ENCODE measurements at places on chromosomes 7 and 10. TPM values are rescaled to one million over a fixed set of nuclear protein-coding genes. Genes with fewer than 3 reads are reported as not detected.

SPDYE3 gene
- total RNA-seq, result not detected

- H3K4me3 ChIP-seq, result no peak overlapping the region
- peaks cover 2% of the 10 kb centered on the region for H3K27me3 ChIP-seq
- no peak overlapping the region for H3K27ac ChIP-seq
Observed at GRCh38 chr7:29975561-29975960, 14.0 kb downstream of the SCRN1 start.

- no peak for DNase-seq
- no peak overlapping the region for H3K4me3 ChIP-seq
- no peaks in the 10 kb centered on the region for H3K27me3 ChIP-seq
- peaks cover 13% of the 10 kb centered on the region for H3K4me1 ChIP-seq
- no peak overlapping the region for H3K27ac ChIP-seq
- H3K36me3 ChIP-seq, result peaks cover 35% of the 10 kb centered on the region
Observed at GRCh38 chr10:12212454-12212853, 16.5 kb downstream of the CDC123 start.

DNA sequence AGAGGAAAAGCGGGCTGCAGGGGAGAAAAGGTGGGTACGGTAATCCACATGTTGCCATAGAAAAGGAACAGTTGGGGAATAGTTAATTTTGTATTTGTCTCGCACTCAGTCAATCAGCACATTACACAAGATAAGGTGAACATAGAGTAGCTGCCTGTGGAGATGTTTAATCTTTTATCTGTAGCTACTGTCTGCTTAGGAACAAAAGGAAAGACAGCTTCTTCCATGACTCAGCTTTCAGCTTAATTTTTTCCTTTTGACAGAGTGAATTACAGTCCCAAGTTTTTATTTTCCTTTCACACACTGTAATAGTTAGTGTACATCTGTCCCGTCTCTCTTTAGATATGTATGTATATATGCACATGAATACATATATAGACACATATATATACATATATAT, 39.3 kb upstream of the PODXL start:
- H3K4me3 ChIP-seq, result no peak overlapping the region
- no peak overlapping the region for H3K27ac ChIP-seq
- DNase-seq, result no peak
- H3K27me3 ChIP-seq, result no peaks in the 10 kb centered on the region

DNA sequence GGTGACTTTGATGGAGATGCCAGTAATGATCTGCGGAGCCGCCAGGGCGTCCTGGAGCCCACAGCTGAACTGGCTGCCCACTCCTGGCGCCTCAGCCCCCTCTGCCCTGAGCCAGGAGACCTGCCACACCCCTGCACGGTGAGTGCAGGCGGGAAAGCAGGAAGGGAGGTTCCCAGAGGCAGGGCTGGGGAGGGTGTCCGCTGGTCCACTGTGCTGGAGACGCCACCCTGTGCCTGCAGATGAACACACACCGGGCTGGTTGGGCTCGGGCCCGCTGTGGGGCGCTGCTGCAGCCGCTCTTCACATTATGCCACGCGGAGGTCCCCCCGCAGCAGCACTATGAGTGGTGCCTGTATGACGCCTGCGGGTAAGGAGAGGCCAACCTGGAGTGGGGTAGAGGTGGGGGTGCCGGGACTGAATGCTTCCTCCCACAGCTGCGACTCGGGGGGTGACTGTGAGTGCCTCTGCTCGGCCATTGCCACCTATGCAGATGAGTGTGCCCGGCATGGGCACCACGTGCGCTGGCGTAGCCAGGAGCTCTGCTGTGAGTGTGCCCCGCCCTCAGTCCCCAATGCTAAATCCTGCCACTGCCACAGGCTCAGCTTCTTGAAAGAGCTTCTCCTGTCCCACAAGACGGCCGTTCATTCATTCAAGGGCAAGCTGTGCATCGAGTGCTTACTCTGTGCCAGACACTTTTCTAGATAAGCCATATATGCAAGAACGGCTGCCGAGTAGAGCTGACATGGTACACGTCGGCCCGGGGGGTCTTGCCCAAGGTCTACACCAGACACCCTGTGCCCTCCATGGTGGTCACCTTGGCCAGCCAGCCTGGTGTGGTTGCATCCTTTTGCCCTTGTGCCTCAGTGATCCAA, 14.3 kb upstream of the ZNF467 start:
- peak; percentile 29 for DNase-seq
- H3K4me3 ChIP-seq, result no peak overlapping the region
- H3K27me3 ChIP-seq, result peaks cover 14% of the 10 kb centered on the region
- no peaks in the 10 kb centered on the region for H3K36me3 ChIP-seq
